Activated CD8-positive, alpha-beta memory T cell treated with anti-CD3 and anti-CD28 coated beads, Interleukin-2, amount 10 ng/mL, durations not matched to agents 7 days and 5 days (primary cell): ENCODE measurements at places on chromosomes 4 and X. TPM values are rescaled to one million over a fixed set of nuclear protein-coding genes. Genes with fewer than 3 reads are reported as not detected.

The NPY2R gene
- total RNA-seq = not detected

The C4orf36 gene
- total RNA-seq = not detected

The CABS1 gene
- total RNA-seq = not detected

The HSD17B13 gene
- total RNA-seq = 0.09 TPM

The MTCP1 gene
- total RNA-seq = 25.3 TPM

The ZNF711 gene
- total RNA-seq = 0.26 TPM

The DMRTC1B gene
- not detected for total RNA-seq

The HPGDS gene
- total RNA-seq = 0.66 TPM
